Umbilical cord (tissue), 2 donors: ENCODE measurements at places on chromosomes 5 and 9. TPM values are rescaled to one million over a fixed set of nuclear protein-coding genes. Genes with fewer than 3 reads are reported as not detected.

DNA sequence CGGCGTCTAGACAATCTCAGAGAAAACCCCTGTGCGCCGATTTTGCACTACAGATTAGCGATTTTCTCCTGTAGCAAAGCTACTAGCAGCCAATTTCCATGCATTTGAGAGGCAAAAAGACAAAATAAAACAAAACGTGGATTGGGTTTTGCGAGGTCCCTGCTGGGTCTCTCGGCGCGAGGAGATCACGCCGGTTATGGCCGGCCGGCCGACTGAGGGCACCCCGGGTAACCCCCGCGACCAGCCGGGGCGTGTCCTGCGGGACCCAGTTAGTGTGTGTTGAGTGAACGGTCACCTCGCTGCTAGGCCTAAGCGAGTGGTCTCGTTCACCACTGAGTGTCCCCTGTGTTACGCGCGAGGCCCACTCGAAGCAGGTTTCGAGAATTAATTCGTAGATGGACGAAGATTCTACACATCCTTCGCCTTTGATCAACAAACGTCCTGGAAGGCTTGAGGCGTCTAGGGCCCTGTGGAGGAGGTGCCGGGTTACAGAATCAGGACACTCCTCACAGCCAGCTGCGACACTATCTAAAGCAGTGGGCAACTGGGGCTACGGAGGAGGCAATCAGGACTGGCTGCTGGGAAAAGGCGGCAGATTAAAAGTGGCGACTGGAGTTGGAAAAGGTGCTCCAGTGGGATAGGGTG, 764 bp upstream of the VDAC1 start:
- DNase-seq, result no peak

- DNase-seq, result no peak
Measured at GRCh38 chr9:20226345-20226744, 396.0 kb downstream of the MLLT3 start.

DNA sequence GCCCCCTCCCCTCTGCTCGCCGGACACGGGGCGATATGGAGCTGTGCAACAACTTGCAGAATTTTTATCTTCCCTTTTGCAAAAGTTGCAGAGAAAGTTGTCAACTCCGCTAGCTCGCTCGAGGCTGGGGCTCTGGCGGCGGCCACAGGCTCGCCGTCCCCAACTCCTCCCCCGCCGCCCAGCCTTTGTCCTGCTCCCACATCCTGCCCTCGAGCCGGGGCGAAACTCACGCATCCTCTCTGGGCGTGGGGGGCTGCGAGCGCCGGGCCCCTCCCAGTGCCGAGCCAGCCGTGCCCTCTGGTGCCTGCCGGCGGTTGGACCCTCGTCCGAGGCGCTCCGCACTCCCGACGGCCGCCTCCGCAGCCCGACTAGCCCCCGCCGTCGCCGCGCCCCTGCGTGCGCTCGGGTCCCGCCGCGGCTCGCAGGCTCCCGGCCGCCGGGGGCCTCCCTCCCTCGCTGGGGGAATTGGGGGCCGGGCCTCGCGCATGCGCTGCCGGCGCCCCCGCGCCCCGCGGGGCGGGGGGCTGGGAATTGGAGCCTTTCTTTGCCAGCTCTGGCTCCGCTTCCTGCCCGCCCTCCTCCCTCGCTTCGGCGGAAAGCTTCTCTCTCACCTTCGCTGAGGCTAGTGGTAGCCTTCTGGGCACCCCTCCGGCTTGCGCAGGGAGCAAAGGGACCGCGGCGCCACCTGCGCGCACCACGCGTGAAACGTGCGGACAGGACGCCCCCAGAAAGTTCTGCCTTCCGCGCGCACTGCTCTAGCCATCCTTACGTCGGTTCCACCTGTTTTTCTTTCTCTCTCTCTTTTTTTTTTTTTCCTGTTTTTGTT, at the start of gene CCNJL:
TSS of gene CCNJL (minus strand) at position 431 of the 826 bp plus-strand sequence. CDS start 641 bp downstream, outside the sequence.
- peak; percentile 79 for DNase-seq

DNA sequence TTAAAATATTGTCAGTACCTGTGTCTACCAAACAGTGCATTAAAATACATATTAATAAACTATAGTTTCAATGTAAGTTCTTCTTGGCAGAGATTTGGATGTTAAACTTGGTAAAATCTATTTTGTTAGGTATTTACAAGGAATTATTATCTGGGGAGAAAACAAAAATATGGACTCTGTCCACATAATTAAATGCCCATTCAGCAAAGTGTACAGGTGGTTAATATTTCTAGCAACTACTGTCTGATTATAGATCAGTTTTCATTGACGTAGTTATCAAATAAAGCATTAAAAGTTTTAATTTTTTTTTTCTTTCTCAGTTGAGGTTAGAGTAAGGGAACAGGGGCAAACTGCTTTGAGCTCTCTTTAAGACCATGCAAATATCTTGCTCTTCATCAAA, 88.9 kb downstream of the NNT start:
- DNase-seq, result no peak

DNA sequence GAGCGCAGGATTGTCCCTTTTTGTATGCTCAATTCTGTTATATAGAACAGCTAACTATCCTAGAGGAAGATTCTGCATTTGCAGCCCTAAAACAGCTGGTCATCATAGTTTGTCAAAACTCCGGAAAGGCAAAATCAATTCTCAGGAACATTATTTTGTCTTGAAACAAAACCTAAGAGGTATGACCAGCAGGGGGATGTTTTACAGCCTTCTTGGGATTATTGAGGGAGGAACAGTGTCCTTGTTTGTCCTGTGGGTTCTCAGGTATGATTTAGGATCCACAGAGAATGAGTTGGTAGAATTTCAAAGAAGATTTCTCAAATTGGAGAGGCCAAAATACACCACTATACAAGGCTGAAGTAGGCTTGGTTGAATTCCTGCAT, 136.4 kb downstream of the ZSWIM6 start:
- no peak for DNase-seq

DNA sequence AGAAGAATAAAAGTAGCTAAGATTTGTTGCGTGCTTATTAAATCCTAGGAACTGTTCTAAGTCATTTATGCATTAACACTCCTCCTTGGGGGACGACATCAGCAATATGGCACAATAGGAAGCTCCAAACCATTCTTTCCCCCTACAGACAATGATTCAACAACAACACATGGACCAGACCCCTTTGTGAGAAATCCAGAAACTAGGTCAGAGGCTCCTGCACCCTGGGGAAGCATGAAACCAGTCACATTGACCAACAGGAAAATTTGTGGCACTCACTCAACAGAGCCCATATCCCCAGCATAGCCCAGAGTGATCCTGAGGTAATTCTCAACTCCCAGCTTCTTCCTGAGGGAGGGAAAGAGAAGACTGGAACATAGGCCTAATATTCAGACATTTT, 294.4 kb downstream of the HINT1 start:
- no peak for DNase-seq

- DNase-seq, result no peak
Measured at GRCh38 chr9:135136991-135137832, 49.7 kb downstream of the OLFM1 start.

GRCh38 chr9:86516564-86516963, 162.4 kb upstream of the TUT7 start:
- DNase-seq, result no peak

- no peak for DNase-seq
Measured at GRCh38 chr9:131943351-131943841, 136.3 kb downstream of the MED27 start.

GRCh38 chr5:52840277-52841050, 52.7 kb downstream of the ITGA1 start:
- DNase-seq, result peak; percentile 46

- DNase-seq, result no peak
Measured at GRCh38 chr5:54909911-54910870, 75.2 kb downstream of the ESM1 start.

- peak; percentile 46 for DNase-seq
Measured at GRCh38 chr5:175681045-175681967, 23.4 kb downstream of the HRH2 start.

DNA sequence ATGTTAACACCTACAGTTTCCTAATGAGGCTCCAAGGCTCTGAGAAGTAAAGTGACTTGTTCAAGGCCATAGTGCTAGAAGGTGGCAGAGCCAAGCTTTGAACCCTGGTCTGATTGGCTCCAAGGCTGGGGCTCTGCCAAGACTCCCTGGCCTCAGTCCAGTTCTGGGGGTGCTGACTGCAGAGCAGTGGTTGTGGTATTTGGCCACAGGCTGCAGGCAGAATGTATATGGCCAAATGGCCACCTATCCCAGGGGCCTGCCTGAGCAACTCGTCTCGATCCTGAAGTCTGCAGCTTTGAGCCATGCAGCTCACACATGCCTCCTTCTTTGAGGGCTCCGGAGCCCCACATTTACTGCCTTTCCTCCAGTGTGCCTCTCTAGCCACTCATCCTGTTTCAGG, 9.7 kb upstream of the NEK6 start:
- DNase-seq, result no peak

DNA sequence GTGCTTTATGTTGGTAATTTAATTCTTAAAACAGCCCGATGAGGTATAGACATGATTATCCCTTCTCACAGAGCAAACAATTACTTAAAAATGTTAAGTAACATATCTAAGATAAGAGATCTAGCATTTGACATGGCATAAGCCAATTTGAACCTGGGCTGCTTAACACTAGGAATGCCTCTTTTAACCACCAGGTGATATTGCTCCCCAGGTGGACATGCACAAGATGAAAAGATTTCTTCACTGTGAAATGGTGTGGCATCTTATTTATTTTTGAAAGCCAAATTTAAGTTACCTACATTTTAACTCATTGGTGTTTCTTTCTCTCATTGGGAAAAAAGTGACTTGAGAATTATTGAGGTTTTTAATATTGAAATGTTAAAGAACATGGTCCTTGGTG, 15.8 kb upstream of the LRRC70 start:
- DNase-seq, result no peak

DNA sequence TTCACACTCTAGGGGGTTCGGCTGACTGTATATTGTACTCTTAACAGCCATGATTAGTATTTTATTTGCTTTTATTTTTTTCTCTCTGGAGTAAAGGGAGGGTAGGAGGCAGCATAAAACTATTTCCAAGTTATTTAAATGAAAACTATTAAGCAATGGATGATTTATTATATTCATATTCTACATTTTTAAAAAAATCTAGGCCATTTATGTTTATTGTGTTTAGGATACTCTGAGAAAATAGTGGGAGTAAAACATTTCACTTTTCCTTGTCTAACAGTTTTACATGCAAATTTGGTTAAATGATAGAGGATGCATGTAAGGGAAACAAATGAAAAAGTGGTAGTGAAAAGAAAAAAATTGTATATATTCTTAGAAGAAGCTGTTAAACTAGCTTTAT, 276.3 kb downstream of the GAS1 start:
- no peak for DNase-seq

Gene SPIN1
- total RNA-seq, result 124 TPM

Gene TICAM2
- total RNA-seq, result 3.1 TPM

Gene NUTM2F
- not detected for total RNA-seq

Gene EIF4E1B
- 5.3 TPM for total RNA-seq

Gene ADAMTS16
- 7.2 TPM for total RNA-seq

Gene TCF7
- 0.96 TPM for total RNA-seq

Gene STKLD1
- total RNA-seq, result 7.5 TPM

Gene PDE4D
- total RNA-seq, result 283 TPM
